ENCODE measurements at places on chromosomes 4 and X. TPM values are rescaled to one million over a fixed set of nuclear protein-coding genes. Genes with fewer than 3 reads are reported as not detected.

MSANTD1 gene
- total RNA-seq = 0.99 TPM

FRAS1 gene
- total RNA-seq = 125 TPM

ASB11 gene
- 5.3 TPM for total RNA-seq

TLR1 gene
- 7.6 TPM for total RNA-seq

OCIAD2 gene
- 40.2 TPM for total RNA-seq

HTN3 gene
- not detected for total RNA-seq

DCAF12L2 gene
- total RNA-seq = 4.0 TPM

MAGEB1 gene
- total RNA-seq = not detected

All from metanephros (tissue), 2 donors.